ENCODE measurements at places on chromosomes 7 and 10. TPM values are rescaled to one million over a fixed set of nuclear protein-coding genes. Genes with fewer than 3 reads are reported as not detected.

CLEC2L gene
- 3.8 TPM for total RNA-seq

SLC39A12 gene
- total RNA-seq = 0.54 TPM

CASP7 gene
- total RNA-seq = 4.8 TPM

TCAF2 gene
- 1.00 TPM for total RNA-seq

THNSL1 gene
- 11.4 TPM for total RNA-seq

GIMAP4 gene
- total RNA-seq = 6.4 TPM

MBL2 gene
- not detected for total RNA-seq

MOGAT3 gene
- total RNA-seq = not detected

GPR26 gene
- 12.0 TPM for total RNA-seq

CALML5 gene
- not detected for total RNA-seq

OR9A2 gene
- 2.6 TPM for total RNA-seq

FAM25G gene
- not detected for total RNA-seq

NPTX2 gene
- total RNA-seq = 41.8 TPM

- peak; percentile 76 for DNase-seq
Measured at GRCh38 chr7:74269757-74270277, 15.6 kb upstream of the RFC2 start.

DNA sequence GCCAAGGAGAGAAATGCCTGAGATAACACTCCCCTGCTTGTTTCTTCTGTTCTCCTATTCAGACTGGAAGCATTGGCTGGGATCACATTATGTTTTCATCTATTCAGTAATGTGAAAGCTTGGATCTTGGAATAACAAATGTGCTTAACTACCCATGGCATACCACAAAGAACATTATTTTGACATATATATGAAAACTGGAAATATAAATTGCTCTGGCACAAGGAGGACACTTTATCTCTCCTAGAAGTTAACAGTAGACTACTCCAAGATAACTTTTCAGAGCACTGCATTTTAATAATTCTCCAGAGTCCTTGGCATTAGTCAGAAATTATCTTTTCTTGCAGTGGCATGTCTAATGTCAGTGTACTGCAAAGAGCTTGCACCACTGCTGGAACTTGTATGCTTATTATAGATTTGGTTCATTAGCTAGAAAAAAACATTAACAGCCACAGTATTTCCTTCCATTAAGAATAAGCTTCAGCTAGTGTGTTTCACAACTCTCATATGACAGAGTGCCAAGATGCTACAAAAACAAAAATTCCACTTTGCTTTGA is 169.3 kb upstream of the LRRN3 start:
- no peak for DNase-seq

GRCh38 chr7:132574223-132574622 is 2.0 kb downstream of the PLXNA4 start:
- no peak for DNase-seq

DNA sequence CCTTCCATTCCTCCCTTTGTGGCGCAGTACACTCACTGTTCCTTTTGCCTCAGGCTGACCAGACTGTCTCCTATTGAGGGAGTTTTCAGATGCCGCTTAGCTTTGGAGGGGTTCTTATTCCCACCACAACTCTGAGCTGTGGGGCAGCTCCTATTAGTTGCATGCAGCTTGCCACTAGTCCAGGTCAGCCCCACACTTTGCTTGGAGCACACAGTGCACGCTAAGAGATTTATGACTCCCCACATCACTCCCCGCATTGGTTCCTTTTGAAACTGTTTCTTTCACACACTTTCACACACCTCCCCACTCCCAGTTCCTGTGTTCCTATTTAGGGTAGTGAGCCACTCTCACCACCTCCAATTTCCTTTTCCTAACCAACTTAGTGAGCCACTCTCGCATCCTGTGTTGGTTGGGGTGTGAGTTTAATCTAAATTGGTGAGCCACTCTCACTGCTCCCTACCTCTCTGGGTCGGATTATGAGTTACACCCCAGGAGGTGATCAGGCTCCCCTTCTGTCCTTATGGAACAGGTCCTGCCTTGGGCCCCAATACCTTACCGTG is 10.4 kb upstream of the ZNF485 start:
- DNase-seq = no peak

- no peak for DNase-seq
Measured at GRCh38 chr7:155286686-155287085, 11.0 kb upstream of the INSIG1 start.

GRCh38 chr10:31668326-31668725 is 260.3 kb downstream of the ARHGAP12 start:
- DNase-seq = no peak

- DNase-seq = no peak
Measured at GRCh38 chr10:70560511-70560941, 42.0 kb downstream of the PRF1 start.

DNA sequence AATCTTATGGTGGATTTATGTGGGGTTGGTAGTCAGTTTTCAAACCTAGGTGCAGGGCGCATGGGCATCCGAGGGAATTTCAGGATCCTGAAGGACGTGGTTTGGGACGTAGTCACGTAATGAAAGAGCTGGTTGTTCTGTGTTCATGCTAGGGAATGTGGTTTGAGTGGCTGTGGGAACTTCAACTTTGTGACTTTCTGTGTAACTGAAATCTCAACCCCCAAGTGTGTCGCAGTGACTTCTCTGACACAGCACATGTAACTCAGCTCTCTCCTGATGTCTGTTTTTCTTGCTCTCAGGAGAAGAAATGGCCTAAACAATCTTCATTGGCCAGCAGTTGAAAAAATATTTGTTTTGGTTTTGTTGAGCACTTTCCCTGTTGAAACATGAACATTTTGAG is 199.0 kb downstream of the PTEN start:
- no peak for DNase-seq

GRCh38 chr10:105188737-105189462 is 547.8 kb downstream of the SORCS3 start:
- DNase-seq = no peak

GRCh38 chr7:72334698-72335097 is 77.4 kb downstream of the CALN1 start:
- DNase-seq = no peak

- no peak for DNase-seq
Measured at GRCh38 chr10:113399065-113399464, 153.8 kb upstream of the HABP2 start.

DNA sequence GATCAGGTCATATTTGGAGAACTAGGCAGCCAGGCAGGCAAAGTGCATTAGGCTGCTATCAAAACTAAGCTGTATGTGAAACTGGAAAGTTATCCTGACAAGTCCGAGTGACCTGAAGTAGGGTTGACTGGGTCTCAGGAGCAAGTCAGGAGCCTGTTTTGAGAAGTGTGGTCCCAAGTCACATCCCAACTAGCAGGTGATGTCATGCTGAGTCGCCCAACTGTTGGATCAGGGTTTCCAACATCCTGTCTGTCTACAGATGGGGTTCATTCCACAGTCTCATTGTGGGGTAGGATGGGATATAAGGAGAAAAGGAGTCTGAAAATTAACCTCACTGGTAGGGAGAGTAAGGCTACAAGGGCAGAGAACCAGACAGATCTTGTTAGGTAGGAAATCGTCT is 27.0 kb downstream of the SLC26A4 start:
- no peak for DNase-seq

GRCh38 chr10:119416855-119417254 is 125.7 kb downstream of the RGS10 start:
- DNase-seq = peak; percentile 67

DNA sequence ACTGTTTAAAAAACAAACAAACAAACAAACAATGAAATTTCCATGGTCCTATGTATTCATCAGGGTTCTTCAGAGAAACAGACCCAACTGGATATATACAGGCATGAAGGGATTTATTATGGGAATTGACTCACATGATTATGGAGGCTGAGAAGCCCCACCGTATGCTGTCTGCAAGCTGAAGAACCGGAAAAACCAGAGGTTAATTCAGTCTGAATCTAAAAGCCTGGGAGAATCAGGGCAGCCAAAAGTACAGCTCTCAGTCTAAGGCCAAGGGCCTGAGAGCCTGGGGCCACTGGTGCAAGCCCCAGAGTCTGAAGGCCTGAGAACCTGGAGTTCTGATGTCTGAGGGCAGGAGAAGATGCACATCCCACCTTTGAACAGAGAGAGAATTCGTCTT is 163.5 kb downstream of the MDFIC start:
- DNase-seq = no peak

- DNase-seq = no peak
Measured at GRCh38 chr7:19024261-19024660, 93.2 kb downstream of the TWIST1 start.

- DNase-seq = no peak
Measured at GRCh38 chr10:23151071-23151470, 41.0 kb upstream of the PTF1A start.

GRCh38 chr7:107622894-107623293 is 37.7 kb upstream of the SLC26A4 start:
- peak; percentile 18 for DNase-seq

DNA sequence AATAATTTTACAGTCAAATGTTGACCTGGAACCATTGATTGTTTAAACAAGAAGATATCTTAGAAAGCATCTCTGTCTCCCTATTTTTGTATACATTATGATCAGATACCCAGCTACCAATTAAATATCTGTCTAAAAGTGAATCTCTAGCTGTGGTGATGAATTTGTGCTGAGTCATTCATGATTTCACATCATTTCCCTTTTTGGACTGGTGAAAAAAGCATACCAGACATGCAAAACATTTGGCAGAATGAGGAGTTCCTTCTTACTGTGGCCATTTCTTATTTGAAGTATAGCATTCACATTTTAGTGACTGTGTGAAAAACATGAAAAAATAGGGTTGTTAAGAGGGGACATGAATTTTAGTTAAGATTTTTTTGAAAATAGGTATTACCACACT is 98.0 kb upstream of the GATA3 start:
- no peak for DNase-seq

GRCh38 chr10:121084016-121084674 is 233.0 kb downstream of the WDR11 start:
- peak; percentile 46 for DNase-seq

DNA sequence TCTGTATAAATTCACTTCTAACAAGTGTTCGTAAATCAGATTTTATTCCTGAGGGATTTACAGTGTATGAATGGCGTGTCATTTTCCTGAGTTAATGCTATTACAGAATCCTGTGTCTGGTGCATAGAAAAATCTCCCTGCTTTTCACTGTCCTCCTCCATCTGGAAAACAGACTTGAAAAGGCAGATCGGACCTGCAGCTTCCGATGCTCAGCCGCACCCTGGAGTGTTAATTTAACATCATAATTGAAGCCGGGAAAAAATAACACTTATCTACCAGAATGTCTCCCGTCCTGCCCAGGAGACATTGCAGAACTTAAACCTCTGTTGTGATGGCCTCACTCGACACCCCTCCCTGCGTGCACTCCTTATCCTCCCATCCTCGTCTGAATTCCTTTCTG is 442.1 kb upstream of the FOXK1 start:
- no peak for DNase-seq

DNA sequence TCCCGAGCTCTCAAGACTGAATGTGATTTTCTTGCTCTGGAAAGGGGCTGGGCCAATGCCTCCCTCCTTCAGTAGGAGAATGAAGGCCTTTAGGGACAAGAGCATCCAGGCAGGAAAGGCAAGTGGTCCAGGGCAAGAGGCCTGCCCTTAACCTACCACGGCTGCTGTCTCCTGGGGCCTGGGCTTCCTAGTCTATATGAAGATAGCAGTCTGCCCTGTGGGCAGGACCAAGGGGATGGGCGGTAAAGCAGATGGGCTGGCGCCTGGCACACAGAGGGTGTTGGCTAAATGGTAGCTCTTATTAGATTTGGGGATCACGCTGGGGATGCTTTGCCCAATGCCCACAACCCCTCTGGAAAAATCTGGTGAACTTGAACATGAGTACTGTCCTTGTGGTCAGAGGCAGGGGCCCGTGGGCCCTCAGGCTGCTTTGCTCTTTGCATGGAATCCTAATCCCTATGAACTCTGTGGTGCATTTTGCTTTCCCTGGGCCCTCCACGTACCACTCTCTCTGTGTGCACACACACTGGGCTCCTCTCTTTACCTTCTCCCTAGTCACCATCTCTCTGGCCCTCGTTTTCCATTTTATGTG is 20.3 kb downstream of the CHAT start:
- DNase-seq = no peak

- DNase-seq = peak; percentile 99
Measured at GRCh38 chr10:70404036-70404786, at the start of gene EIF4EBP2. TSS of gene EIF4EBP2 (plus strand) at chr10:70404145. CDS start at chr10:70404402, 257 bp downstream.

- no peak for DNase-seq
Measured at GRCh38 chr7:6532516-6532915, 18.7 kb downstream of the GRID2IP start.

GRCh38 chr10:103476046-103476768 is 2.8 kb downstream of the CALHM3 start:
- no peak for DNase-seq

DNA sequence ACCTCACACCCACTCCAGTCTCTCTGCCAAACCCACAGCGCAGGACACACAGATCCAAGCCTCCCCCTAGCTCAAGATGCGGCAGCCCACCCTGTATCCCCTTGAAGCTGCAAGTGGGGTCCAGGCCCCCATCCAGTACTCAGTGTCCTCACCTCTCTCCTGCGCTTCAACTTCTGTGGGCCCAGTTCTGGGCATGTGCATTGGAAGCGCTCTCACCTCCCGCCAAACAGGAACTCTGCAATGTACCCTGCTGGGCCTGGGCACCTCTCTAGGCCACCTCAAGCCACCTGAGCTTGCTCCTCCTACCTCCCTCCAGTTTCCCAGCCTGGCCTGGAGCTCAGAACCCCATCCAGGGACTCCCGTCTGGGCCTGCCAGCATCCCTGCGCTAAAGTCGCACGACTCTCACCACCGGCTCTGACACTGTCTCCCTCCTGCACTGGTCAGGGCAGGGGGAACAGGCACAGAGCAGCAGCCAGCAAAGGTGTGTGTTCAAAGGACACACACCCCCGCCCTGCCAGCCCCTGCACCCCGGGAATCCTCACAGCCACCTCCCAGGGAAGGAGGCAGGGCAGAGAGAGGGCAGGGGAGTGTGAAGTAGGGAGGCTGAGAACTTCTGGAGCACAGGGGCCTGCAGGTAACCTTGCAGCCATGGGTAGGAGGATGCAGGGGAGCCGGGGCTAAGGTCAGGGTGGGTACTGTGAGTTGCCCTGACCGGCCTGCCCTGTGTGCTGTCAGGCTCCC is 51.7 kb upstream of the MSMB start:
- no peak for DNase-seq

DNA sequence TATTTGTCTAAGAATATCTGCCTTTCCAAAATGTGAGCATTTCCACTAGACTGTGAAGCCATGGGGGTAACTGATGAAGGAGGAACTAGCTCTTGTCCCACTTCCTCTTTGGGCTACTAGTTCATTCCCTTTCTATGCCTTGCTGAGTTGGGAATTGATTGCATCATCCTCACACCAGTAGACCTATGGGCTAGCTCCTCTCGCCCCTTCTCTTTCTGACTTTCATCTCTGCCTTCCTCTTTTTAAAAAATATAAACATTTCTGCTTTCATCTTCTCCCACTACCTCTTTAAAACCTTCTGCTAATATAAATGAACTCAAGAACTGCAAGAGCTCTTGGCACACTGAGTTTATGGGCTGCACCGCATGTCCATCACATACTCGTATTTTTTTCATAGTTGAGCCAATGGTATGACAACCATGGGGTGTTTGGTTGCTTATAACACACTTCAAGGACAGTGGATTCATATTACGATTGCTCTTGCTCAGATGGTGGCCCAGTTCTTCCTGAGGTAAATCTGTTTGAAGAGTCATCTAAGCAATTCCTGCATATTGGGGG is 182.0 kb downstream of the REEP3 start:
- no peak for DNase-seq
